Urinary bladder (tissue), 4 donors: ENCODE measurements at places on chromosomes 1 and 21. TPM values are rescaled to one million over a fixed set of nuclear protein-coding genes. Genes with fewer than 3 reads are reported as not detected.

Gene CD101
- 1.0 TPM for total RNA-seq

Gene OVAAL
- 0.26 TPM for total RNA-seq

Gene LIN28A
- not detected for total RNA-seq

Gene STXBP3
- total RNA-seq = 118 TPM

GRCh38 chr1:13820456-13820855 lies 120.5 kb downstream of the PRDM2 start:
- no peak for DNase-seq

GRCh38 chr1:6824665-6825368 lies 39.6 kb downstream of the CAMTA1 start:
- DNase-seq = no peak

DNA sequence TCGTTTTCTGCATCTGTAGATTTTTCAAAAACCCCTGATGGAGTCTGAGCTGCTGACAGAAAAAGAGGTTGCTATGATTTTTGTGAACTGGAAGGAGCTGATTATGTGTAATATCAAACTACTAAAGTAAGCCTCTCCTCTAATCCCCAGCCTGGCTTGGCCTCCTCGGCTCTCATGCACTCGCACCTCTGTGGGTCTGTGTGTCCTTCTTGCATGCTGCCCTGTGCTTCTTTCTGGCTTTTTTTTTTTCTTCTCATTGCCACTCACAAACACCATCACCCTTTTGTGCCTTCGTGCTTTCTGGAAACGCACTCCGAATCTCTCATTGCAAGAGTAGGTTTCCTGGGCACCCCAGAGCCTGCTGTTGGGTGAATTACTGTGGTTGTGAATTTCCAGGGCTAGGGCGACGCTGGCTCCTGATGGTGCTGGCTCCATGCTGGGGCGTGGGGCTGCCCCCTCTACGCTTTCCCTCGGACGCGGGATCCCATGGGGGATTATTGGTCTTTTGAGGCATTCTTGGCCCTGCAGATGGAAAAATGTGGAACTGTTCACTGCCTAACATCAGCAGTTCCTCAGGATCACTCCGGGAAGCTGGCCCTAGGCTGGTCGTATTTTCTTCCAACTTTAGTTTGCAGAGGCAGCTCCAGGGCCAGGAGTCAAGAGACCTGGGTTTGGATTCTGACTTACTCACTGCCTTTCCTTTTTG lies 56.8 kb downstream of the ATP5PO start:
- DNase-seq = no peak

- no peak for DNase-seq
These were observed 41.2 kb upstream of the B3GALNT2 start for GRCh38 chr1:235545292-235545930.

- DNase-seq = no peak
These were observed 12.5 kb downstream of the L1TD1 start for GRCh38 chr1:62207187-62207586.
